ENCODE measurements at places on chromosomes 7 and 10. TPM values are rescaled to one million over a fixed set of nuclear protein-coding genes. Genes with fewer than 3 reads are reported as not detected.

The AKR1B15 gene
- not detected for total RNA-seq

The THNSL1 gene
- total RNA-seq, result 1.8 TPM

The TMEM72 gene
- total RNA-seq, result not detected

The NPTX2 gene
- total RNA-seq, result 32.0 TPM

The KIF11 gene
- total RNA-seq, result 9.6 TPM

The H2BK1 gene
- total RNA-seq, result not detected

The IFIT1 gene
- total RNA-seq, result 3.3 TPM

The CCL24 gene
- total RNA-seq, result not detected

All from glomerular endothelial cell (primary cell).